ENCODE measurements at places on chromosomes 3 and 15.

- DNase-seq = no peak
Measured at GRCh38 chr15:52527911-52528563, 643 bp downstream of the MYO5A start.

DNA sequence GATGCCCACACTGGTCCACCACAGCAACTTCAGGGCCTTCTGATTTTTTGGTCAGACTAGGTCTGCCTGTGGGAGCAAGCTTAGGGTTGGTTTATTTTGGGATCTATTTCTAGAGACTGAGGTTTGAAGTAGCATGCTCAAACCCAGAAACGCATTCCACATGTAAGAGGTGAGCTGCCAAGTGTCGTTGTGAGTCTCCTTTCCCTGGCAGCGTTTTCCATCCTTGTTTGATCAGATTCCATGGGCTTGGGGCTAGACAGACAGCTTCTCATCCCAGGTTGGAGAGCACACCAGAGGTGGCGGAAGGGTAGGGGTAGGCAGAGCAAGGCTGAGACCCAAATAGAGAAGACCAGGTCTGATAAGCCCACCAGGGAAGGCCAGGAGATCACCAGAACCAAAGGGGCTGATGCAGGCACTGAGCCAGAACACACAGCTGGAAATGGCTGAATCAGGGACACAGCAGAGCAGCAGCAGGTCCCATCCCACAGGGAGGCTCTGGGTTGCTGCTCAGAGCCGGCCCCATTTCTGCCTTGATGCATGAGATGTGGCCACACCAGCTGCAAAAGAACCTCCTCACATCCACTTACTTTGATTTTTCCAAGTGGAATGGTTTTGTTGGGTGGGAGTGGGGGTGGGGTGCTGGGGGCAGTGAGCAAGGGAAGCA lies 186.8 kb downstream of the THSD4 start:
- DNase-seq = no peak

GRCh38 chr3:151838574-151839312 lies 24.8 kb downstream of the AADAC start:
- no peak for DNase-seq

GRCh38 chr15:100642950-100643338 lies 40.6 kb downstream of the ASB7 start:
- no peak for DNase-seq

DNA sequence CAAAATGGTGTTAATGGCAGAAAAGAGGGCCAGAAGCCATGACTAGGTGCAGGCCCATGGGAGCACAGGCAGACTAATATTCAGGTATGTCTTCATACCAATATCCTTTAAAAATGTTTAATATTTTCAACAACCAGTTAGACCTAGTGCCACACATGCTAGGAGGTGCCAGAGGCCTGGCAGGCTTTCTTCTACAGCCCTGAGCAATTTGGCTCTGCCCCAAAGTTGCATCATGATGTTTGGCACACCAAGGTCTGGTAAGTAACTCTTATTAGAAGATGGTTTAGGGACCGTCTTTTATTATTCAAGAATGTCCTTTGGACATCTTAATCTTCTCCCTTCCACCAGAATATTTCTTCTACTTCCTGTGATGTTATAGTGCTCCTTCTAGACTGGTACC lies 34.8 kb downstream of the MITF start:
- DNase-seq = no peak

GRCh38 chr3:132134611-132135010 lies 99.8 kb upstream of the CPNE4 start:
- DNase-seq = no peak

DNA sequence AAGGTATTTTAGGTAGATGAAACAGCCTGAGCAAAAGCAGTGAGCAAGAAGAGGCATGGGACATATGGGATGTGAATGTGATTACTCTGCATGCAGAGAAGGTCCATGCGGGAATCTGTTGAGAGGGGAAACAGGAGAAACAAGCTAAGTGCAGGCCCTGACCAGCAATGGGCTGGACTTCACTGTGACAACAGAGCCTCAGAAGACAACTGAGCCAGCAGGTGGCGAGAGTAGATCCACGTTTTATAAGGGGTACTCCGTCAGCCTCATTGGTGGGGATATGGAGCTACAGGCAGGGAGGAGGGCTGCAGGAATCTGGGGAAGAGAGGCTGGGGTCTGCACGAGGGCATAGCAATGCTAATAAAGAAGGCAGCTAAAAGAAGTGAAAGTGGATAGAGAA lies 405.9 kb upstream of the LMCD1 start:
- no peak for DNase-seq

DNA sequence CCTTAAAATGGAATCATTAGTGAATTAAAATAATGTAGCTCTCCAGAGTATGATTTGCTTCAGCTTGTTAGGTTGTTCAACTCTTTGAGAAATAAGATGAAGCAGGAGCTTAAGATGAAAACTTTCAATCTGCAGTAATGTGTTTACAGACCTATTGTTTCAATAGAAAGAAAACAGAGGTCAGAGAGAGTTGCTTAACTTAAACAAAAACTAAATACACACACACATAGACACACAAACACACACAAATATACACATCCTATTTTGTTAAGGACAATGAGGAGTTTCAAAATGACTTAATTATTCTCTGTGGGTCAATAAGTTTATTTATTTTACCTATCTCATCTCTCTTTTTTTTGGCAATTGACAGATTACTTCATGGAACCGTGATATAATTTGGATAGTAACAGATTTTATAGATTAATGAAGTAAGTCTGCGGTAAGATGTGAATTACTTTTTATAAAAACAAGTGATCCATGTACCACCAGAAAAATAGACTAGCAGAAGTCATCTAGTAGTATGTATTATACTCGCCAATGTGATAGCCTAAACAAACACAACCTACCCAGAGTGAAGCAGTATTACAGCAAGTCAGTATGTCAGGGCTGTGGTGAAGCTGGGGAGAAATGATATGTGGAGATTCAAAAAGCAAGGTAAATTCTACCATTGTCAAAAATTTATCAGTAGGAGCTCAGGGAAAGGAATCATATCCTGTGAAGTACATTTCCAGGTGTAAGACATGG lies 76.7 kb upstream of the DCBLD2 start:
- DNase-seq = no peak

GRCh38 chr15:67311731-67312130 lies 57.1 kb downstream of the IQCH start:
- no peak for DNase-seq

DNA sequence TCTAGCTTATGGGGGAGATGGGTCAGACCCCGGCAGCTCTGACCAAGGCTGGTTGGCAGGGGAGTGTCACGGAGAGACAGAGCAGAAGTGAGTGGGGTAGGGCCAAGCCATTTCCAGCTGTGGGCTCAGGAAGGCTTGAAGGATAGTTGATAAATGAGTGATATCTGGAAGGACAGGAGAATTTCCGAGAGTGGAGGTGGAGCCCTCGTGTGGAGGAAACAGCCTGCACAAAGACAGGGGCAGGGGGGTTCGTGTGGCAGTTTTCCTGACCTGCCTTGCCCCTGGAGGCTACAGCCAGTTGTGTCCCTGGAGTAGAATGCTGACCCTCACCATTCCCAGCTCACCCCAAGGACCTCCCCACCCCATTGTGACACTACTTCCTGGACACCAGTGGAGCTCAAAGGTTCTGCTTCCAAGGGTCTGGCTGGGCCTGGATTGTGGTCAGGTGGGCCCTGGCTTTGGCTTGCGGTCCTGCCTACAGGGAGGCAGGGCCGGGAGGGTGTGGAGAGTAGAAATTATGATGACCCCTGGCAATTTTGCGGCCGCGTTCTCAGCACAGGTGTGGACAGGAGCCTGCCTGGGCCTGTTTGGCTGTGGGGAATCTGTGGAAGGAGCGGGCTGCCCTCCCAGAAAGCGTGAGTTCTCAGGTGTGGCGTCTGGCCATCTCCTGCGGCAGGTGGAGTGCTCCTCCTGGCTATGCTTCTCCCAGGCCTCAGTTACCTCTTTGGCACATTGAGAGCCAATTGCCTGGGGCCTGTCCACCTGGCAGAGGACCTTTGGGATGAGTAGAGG lies at the start of gene SLC22A14:
SLC22A14 (plus strand) TSS at position 400 of the 792 bp plus-strand sequence. CDS start 23,733 bp downstream, outside the sequence.
- no peak for DNase-seq

DNA sequence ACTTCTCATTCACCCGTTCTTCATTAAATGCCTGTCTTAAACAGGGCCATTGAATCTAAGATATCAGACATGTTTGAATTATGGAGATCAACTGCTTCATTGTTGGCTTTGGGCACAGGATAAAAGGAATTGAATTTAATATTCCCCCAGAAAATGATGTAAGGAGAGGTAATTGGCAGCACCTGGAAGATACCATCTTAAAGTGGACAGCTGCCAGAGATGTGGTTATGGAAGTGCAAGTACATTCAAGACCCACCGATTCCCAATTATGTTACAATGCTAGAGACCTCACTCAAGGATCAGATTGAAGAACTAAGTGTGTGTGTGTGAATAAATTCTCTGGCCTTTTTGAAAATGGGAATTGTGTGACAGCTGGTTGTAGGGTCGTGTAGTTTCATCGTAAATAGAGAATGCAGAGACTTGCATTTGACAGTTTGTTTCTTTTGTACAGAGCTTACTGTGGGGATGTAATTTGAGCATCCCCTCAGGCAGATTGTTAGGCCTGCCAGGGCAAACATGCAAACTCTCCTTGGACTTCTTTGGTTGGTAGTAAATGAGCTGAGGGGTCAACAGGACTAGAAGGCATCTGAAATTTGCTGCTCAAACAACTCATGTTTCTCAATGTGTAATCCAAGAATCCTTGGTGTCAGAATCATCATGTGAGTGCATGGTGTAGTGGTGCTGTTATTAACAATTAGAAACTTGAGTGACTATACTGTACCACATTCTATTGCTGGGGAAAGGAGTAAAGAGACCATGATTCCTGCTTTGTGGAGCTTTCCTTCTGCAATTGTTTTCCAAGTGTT lies 359.2 kb upstream of the THRB start:
- DNase-seq = no peak

DNA sequence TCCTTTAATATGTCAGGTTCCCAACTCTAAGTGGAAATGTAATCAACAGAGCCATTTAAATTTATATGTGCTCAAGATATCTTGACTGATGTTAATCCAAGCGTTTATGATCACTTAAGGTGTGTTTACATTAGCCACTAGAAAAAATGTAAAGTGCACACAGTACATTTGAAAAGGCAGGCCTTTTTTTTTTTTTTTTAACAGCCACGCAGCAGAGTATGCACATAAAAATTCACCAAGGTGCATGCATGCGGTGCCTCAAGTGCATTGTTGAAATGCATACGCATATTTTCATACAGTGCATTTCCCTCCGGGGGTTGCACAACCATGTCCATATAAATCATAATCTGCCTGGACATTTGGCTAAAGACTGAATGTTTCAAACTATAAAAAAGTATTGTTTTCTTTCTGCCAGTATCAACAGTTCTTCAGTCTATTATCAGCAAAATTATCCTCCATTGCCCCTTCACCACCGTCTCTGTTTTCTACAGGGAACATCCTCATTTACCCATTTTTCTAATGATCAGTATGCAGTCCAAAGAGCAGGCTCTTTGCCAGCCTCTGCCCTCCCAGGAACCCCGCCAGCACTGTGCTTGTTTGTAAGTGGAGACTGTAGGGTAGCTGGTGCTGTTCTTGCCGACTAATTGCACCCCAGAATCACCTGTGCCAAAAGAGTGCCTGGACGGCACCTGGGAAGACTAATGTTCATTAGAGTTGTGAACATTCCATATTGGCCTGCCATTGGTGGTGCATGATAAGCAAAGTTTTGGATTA lies 611.2 kb upstream of the CFAP20DC start:
- DNase-seq = no peak

DNA sequence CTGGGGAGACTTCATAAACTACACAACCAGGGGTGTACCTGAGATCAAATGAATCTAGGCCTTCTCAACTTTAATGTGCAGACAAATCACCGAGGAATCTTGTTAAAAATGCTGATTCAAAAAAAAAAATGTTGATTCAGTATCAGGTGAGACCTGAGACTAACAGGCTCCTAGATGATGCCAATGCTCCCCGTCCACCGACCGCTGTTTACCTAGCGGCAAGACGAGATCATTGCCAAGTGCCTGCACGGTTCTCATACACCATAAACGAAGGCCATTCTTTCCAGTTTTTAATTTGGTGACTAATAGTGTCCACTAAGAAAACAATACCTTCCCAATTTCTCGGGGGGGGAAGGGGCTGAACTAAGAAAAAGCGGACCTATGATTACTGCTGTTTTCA lies 2.5 kb upstream of the FSIP1 start:
- DNase-seq = no peak

DNA sequence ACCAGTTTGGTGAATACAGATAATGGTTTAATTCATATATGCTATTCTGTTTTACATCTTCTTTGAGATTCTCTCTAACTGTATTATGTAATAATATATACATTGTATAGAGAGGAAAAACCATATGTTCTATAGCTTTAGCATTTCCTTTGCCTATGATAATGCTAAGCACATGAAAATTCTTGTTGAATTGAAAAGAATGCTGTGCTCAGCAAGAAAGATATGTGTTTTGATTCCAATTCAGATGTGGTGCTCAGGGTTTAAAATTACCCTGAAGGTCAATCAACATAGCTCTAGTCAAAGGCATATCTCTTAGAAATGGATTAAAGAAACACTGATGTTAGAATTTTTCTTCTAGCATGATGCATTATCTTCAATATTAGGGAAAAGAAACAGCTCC lies 8.5 kb upstream of the TUSC7 start:
- DNase-seq = no peak

GRCh38 chr3:43497422-43497821 lies 124.4 kb downstream of the ANO10 start:
- DNase-seq = no peak

DNA sequence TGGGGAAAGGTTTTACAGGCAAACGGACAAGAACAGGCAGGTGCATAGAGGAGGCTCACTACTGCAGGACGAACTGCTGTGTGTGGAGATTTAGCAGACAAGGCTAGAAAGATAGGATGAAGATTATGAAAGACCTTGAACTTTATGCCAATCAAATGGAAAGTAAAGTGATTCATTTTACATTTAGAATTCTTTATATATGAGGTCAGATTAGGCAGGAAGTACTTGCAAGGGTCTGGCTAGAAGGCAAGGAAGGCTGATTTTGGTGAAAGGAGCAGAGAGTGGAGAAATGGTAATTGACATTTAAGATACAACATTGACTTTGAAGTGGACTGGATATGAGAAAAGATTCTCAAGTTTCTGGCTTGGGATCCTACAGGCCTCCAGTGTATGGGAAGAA lies 33.6 kb downstream of the PLSCR4 start:
- no peak for DNase-seq

GRCh38 chr3:39142067-39142466 lies 11.3 kb downstream of the CSRNP1 start:
- DNase-seq = no peak

DNA sequence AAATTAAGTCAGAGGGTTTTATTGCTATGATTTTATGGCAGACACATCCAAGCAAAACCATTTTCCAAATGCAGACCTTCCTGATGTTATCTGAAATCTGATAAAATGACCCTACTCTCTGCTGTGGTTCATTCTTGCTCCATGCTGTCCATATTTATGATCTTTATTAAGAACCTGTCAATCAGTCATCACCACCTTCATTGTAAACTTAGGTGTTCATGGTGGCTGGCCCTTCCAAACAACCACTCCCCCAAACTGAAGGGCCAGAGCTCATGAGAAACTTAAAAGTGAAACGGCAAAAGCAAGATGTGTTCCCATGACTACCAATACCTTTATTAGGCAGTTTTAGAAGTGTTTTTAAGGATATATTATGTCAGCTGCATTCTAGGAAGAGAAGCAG lies 53.6 kb downstream of the UBP1 start:
- no peak for DNase-seq

GRCh38 chr3:101868534-101869464 lies 19.5 kb downstream of the NFKBIZ start:
- no peak for DNase-seq

- no peak for DNase-seq
Measured at GRCh38 chr3:153621953-153622352, 459.9 kb downstream of the RAP2B start.

All from stimulated activated CD8-positive, alpha-beta memory T cell treated with anti-CD3 and anti-CD28 coated beads, Interleukin-7, amount 100 ng/mL, for 1 hour (primary cell).